ENCODE measurements at places on chromosomes 2 and 18.
A peak's percentile ranks its signal among the peaks of the same experiment; 100 is the strongest.

DNA sequence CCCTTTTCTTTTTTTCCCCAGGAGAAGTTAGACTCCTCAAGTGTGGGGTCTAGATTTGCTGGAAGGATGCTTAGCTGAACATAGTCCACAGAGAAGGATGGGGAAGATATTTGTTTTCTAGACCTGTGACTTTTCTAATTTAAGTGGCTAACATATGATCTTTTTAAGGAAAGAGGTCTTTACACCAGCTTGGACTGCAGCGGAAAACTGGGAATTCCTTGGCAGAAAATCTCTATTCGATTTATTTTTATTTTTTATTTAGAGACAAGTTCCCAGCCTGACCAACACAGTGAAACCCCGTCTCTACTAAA lies 148.4 kb downstream of the MYCN start:
- H3K36me3 ChIP-seq: no peaks in the 10 kb centered on the region
- no peak for DNase-seq
- no peaks in the 10 kb centered on the region for H3K27me3 ChIP-seq
- H3K4me3 ChIP-seq: no peak overlapping the region
- H3K4me1 ChIP-seq: no peaks in the 10 kb centered on the region
- H3K27ac ChIP-seq: no peak overlapping the region

GRCh38 chr2:236159778-236160170 lies 8.4 kb downstream of the GBX2 start:
- no peaks in the 10 kb centered on the region for H3K36me3 ChIP-seq
- no peak overlapping the region for H3K4me3 ChIP-seq
- H3K27me3 ChIP-seq: peaks cover 57% of the 10 kb centered on the region
- H3K4me1 ChIP-seq: peaks cover 20% of the 10 kb centered on the region

- no peak overlapping the region for H3K4me3 ChIP-seq
- H3K27me3 ChIP-seq: no peaks in the 10 kb centered on the region
- no peaks in the 10 kb centered on the region for H3K4me1 ChIP-seq
Observed at GRCh38 chr2:138255670-138256069, 245.9 kb upstream of the SPOPL start.

DNA sequence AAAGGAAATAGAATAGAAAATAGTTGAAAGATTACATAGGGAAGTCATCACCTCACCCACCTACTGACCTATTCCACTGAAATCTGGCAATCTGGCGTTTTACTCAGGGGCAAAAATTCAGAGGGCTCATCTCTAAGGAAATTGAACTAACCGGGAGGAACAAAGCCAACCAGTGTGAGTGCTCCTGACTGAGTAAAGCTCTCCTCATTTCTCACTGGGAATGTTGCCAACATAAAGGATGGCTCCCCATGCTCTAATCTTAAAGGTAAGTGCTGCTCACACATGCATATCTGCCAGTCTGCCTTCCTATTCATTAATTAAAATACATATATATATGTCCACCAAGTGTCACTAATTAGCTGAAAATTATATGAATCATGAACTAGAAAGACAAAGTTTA lies 13.5 kb upstream of the DOK6 start:
- no peaks in the 10 kb centered on the region for H3K36me3 ChIP-seq
- no peak overlapping the region for H3K4me3 ChIP-seq
- DNase-seq: no peak
- H3K27ac ChIP-seq: no peak overlapping the region
- H3K27me3 ChIP-seq: no peaks in the 10 kb centered on the region
- no peaks in the 10 kb centered on the region for H3K4me1 ChIP-seq

DNA sequence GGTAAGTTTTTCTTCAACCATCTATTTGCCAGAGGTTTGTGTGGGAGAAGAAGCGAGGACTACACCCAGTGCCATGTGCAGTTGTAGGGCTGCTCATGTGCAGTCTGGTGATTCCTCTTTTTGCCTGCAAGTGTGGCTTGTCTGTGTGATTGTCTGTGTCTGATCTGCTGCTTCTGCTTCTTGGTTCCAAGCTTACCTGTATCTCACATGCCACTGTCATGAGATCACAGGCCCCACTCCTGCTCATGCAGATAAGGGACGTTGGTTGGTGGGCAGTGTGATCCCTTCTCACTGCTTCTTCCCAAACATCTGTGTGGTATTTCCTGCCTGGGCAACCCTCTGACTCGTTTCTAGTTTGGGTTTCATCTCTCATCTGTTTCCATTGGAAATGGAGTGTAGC lies 27.1 kb downstream of the RRM2 start:
- no peak for DNase-seq
- H3K4me3 ChIP-seq: no peak overlapping the region
- H3K27ac ChIP-seq: no peak overlapping the region
- H3K36me3 ChIP-seq: peaks cover 10% of the 10 kb centered on the region
- H3K27me3 ChIP-seq: no peaks in the 10 kb centered on the region

DNA sequence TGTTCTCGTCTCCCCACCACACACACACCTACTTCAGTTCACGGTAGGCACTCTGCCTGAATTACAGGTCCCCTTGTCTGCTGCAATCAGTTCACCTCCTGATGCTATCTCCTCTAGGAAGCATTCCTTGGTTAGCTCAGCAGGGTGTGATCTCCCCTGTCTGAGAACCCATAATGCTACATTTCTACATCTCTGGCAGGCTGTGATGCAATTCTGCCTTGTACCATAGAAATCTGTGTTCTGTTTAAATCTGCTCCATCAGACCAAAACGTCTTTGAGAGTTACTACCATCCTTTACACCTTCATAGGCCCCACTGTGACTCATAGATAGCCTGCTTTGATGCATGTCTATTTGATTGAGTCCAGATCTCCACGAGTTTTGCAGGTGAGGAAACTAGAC lies 103.9 kb downstream of the TTC32 start:
- no peaks in the 10 kb centered on the region for H3K4me1 ChIP-seq
- no peak overlapping the region for H3K4me3 ChIP-seq
- no peaks in the 10 kb centered on the region for H3K36me3 ChIP-seq
- no peak for DNase-seq

DNA sequence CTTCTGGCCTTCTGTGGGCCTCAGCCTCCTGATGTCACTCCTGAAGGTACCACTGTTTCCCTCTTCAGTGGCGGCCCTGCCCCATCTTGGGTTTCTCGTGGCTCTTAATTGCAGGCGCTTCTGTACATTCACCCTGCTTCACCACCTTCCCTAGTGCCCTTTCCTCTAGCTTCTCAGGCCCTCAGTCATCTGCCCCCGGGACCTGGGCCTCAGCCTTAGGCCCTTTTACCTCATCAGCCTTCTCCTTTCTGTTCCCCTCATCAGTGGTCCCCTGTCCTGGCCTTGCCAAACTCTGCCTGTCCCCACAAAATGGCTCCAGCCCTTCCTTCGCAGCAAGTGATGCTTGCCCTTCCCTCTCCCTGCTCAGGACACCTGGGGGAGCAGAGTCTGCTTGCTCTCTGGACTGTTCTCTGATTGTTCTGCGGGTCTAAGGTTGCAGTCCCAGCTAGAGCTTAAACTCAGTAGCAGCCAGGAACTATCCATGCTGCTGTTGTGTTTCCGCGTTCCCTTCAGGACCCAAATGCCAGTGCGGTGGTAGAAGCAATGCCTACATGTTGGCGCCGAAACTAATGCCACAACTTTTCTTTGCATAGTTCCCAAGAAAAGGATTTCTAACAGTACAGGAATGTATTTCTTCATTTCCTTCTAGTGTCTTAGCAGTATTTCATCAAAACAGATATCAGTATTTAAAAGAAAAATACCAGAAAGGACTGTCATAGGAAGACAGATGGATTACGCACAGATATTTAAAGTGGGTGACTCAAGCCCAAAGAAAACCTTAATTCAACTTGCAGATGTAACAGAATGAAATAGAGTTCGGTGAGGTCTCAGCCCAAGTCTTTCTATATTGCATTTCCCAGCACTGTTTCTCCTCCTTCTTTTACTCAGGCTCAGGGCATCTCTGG lies 7.5 kb downstream of the ASB1 start:
- H3K4me3 ChIP-seq: no peak overlapping the region
- H3K27me3 ChIP-seq: no peaks in the 10 kb centered on the region

DNA sequence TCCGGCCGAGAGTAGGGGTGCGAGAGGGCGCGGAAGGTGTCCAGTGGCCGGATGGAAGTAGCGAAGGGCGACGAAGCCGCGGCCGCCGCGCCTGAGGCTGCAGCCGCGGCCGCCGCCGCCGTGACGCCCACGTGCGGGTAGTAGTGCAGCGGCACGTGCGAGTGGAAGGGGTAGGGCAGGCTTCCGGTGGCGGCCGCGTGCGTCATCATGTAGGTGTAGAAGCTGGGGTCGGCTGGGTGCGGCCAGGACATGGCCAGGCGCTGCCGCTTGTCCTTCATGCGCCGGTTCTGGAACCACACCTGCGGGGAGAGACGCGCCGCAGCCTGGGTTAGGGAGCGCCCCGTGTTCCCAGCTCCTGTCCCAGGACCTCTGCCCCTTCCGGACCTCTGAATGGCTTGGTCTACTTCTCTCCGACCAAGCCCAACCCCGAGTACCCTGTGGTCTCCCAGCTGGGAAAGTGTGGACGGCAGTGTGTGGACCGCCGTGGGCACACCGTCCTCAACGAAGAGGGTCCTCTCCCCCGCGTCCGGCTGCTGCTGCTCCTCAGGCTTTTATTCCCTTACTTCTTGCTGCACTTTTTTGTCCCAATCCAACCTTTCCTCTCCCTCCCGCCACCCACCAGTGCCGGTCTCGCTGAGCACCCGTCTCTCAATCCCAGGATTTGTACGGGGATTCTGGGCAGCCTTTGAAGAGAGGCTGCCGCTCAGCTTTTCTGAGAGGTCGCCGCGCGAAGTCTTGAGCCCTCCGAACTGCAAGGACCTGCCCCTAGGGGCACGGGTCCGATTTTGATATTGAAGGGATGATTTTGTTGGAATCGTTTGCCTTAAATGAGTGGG lies 3.0 kb downstream of the EVX2 start:
- H3K4me3 ChIP-seq: peak overlapping the region; percentile 2
- H3K27me3 ChIP-seq: peaks cover 84% of the 10 kb centered on the region
- no peak for DNase-seq
- no peaks in the 10 kb centered on the region for H3K36me3 ChIP-seq
- peaks cover 6% of the 10 kb centered on the region for H3K4me1 ChIP-seq
- no peak overlapping the region for H3K27ac ChIP-seq

- H3K36me3 ChIP-seq: no peaks in the 10 kb centered on the region
- no peak overlapping the region for H3K27ac ChIP-seq
- no peaks in the 10 kb centered on the region for H3K27me3 ChIP-seq
Observed at GRCh38 chr18:58668211-58668610, 3.1 kb upstream of the MALT1 start.
